ENCODE measurements at places on chromosomes 3 and 15.

DNA sequence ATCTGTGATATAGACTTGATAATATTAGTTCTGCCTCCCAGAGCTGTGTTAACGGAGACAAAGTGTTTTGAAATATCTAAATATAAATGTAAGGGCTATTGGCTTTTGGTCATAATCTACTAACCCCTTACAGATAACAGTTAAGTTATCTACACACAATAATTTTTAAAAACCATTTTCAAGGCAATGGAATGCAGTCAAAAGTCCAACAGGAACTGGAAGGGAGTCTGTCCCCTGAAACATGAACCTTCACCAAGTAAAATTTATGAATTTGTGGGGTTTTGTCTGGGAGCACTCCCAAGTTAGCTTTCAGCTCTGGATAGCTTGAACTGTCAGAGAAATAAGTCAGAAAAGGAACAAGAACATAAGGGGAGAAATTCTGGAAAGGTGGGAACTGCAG is 312.3 kb upstream of the ICE2 start:
- no peak for DNase-seq

GRCh38 chr15:34292621-34293020 is 45.0 kb downstream of the SLC12A6 start:
- no peak for DNase-seq

DNA sequence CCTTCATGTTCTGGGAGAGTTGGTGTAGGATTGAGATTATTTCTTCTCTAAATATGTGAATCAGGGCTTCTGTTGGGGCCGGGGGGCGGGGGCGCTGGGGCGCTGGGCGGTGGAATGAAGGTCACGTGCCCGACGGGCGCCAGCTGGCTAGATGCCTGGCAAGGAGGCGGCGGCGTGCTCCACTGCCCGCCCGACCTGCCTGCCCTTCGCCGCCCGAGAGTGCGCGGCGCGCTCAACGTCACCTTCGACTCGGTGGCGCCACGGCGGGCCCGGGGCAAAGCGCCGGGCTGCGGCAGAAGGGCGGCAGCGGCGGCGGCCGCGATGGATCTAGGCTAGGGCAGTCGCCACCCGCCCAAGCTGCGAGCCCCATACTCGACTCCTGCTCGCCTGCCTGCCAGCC is 47.0 kb upstream of the LHFPL4 start:
- no peak for DNase-seq

- DNase-seq, result no peak
These were observed 30.0 kb downstream of the U2SURP start for GRCh38 chr3:143031327-143031726.

GRCh38 chr3:172454180-172454579 is 5.9 kb upstream of the GHSR start:
- no peak for DNase-seq

Data from activated naive CD4-positive, alpha-beta T cell (primary cell).